ENCODE measurements at places on chromosomes 6 and 20. TPM values are rescaled to one million over a fixed set of nuclear protein-coding genes. Genes with fewer than 3 reads are reported as not detected.

The ZDHHC14 gene
- total RNA-seq, result 6.5 TPM

The TOMM6 gene
- total RNA-seq, result 229 TPM

The PRND gene
- total RNA-seq, result not detected

The SLPI gene
- total RNA-seq, result not detected

The CTAGE9 gene
- not detected for total RNA-seq

The TMEM151B gene
- 0.23 TPM for total RNA-seq
